Neural progenitor cell (in vitro differentiated cells): ENCODE measurements at places on chromosomes 11 and 22.

DNA sequence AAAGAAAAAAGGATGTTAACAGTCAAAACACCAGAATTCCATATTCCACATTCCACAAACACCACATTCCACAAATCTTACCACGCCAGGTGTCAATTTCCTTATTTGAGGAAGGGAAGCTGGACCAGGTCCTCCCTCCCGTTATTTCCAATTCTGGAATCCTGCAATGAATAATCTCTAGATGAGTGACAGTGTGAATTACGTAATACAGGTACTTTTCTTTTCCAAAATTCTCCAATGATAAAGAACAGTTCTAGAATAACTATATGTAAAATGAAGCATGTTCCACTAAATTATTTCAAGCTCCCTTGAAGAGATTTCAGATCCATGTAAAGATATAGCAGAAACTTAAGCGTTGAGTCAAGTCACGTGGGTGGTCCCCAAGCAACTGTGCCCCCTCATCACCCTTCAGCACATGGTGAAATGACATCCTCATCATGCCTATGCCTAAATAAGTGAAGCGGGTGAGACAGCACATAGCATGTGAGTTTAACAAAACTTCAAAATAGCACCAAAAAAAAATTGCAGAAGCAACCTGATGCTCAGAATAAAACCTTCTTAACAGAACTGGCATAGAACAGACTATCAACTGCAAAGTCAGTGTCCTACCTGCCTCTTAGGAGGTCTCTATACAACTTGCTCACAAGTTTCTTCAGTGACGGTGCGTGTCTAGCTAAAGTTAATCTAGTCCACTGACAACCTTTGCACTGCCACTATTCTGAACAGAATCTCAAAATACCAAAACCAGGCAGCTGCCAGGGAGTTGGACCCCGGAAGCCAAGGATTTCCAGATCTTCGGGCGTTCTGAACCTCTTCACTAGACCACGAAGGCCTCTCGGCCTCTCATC lies 876 bp downstream of the NFRKB start:
- DNase-seq: no peak

GRCh38 chr11:47062736-47063135 lies 113.9 kb downstream of the ARFGAP2 start:
- no peak for DNase-seq

GRCh38 chr22:39238561-39238960 lies 6.2 kb downstream of the PDGFB start:
- DNase-seq: no peak

DNA sequence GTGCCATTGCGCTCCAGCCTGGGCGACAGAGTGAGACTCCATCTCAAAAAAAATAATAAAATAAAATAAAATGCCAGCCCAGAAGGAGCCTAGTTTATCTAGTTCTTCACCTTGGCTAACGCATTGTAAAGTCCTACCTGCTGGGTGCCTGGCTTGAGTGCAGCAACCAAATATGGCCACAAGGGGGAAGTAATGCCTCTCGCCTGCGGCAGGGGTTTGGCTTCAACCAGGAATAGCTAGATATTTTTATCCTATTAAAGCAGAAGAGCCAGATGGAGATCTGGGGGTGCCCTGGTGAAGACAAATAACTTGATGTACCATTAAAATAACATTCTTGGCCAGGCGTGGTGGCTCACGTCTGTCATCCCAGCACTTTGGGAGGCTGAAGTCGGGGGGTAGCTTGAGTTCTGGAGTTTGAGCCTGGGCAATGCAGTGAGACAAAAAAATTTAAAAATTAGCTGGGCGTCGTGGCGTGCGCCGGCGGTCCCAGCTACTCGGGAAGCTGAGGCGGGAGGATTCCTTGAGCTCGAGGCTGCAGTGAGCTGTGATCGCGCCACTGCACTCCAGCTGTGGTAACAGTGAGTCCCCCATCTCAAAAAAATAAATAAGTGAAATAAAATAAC lies 20.6 kb upstream of the PLEKHB1 start:
- peak; percentile 81 for DNase-seq

DNA sequence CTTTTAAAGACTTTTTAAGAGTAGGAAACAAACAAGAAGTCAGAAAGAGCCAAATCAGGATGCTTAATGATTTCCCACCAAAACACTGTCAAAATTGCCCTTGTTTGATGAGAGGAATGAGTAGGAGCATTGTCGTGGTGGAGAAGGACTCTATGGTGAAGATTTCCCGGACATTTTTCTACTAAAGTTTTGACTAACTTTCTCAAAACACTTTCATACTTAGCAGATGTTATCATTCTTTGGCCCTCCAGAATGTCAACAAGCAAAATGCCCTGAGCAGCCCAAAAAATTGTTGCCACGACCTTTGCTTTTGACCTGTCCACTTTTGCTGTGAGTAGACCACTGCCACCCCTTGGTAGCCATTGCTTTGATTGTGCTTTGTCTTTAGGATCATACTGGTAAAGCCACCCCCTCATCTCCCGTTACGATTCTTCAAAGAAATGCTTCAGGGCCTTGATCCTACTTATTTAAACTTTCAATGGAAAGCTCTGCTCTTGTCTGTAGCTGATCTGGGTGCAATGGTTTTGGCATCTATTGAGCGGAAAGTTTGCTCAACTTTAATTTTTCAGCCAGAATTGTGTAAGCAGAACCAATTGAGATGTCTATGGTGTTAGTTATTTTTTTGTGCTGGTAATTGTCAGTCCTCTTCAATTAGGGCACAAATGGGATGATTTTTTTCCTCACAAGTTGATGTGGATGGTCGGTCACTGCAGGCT lies 67.2 kb downstream of the ADM start:
- no peak for DNase-seq

DNA sequence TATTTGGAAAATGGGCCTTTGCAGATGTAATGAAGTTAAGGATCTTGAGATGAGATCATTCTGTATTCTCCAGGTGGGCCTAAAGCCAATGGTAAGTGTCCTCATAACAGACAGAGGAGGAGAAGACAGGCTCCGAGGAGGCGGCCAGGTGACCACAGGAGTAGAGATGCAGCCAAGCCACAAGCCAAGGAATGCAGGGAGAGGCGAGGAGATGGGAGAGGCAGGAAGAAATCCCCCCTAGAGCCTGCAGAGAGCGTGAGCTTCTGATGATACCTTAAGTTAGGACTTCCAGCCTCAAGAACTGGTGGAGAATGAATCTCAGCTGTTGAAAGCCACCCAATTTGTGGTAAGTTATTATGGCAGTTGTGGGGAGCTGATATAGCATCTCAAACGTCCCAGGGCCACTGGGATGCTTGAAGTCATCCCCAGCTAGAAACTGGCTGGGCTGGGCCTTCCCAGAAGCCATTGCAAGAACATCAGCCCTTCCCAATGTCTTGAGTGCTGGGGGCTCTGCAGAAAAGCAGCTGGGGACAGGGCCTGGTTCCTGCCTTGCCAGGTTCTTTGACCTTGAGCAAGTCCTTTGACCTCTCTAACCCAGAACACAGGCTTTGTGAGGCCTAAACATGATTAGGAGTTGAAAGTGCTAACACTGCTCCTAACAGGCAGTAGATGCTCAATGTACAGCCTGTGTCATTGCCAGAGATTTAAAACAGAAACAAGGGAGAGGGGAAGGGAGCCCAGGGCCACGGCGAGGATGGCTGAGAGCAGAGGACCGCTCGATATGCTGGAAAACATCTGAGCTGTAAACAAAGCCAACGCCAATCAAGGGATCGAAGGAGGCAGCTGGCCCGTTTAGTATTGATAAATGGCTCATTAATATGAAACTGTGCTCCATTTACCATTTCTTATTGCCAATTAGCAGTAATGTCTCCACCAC lies 632.3 kb downstream of the TBC1D22A start:
- no peak for DNase-seq

- no peak for DNase-seq
These were observed 273.2 kb upstream of the KIRREL3 start for GRCh38 chr11:127273593-127274327.

DNA sequence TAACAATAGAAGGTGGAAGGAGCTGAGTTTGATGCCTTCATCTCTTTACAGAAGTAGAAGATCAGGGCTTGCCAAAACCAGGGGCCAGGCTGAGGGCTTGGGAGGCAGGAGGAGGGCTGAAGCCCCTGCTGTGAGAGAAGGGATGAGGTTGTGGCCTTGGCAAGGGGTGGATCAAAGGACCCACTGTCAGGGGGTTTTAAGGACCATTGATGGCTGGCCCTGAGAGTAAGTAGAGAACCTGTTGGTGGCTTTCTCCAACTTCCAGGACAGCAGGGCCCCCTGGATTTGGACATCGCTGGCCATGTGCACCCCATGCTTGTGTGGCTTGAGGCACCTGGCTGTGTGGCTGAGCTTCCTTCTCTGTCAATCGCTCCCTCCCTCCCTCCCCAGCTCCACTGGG lies 927.7 kb downstream of the TBC1D22A start:
- DNase-seq: no peak

GRCh38 chr22:42645341-42645937 lies 3.8 kb downstream of the CYB5R3 start:
- no peak for DNase-seq

DNA sequence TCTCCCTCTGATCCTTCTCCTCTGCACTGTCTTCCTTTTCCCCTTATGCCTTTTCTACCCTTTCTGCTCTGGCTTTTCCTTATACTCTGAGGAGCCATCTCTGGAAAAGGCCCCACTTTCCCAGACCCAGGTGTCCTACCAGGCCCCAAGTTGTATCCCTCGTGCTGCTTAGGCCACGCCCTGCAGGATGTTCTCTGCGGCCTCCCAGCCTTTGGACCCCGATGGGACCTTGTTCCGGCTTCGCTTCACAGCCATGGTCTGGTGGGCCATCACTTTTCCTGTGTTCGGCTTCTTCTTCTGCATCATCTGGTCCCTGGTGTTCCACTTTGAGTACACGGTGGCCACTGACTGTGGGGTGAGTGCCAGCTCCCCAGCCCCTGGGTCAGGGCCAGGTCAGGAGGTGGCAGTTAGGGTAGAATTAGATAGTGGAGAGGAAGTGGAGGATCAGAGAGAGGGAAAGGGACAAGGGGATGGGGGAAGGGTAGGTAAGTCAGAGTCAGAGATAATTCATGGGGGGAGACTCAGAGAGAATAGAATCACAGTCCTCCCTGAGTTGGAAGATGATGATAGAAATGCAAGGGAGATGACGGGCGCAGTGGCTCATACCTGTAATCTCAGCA lies 8.9 kb downstream of the PGAP2 start:
- no peak for DNase-seq

DNA sequence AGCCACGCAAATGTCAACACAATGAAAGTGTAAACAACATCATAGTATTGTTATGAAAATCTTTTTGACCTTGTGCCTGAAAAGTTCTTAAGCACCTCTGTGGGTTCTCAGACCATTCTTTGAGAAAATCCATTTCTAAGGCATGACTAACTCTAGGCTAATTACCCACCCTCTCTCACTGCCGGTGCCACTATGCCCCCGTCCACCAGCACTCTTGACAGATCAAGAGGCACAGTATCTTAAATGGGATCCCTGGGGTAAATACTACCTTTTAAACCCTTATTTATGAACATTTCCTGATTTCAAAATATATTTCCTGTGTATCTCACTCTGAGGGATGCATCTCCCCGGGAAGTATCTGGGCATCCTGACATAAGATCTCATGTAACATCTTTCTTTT lies 607.5 kb downstream of the METTL15 start:
- no peak for DNase-seq

GRCh38 chr11:44310463-44311272 lies 729 bp upstream of the ALX4 start:
- DNase-seq: peak; percentile 67

- no peak for DNase-seq
These were observed 49.7 kb upstream of the MYEOV start for GRCh38 chr11:69244266-69244665.

DNA sequence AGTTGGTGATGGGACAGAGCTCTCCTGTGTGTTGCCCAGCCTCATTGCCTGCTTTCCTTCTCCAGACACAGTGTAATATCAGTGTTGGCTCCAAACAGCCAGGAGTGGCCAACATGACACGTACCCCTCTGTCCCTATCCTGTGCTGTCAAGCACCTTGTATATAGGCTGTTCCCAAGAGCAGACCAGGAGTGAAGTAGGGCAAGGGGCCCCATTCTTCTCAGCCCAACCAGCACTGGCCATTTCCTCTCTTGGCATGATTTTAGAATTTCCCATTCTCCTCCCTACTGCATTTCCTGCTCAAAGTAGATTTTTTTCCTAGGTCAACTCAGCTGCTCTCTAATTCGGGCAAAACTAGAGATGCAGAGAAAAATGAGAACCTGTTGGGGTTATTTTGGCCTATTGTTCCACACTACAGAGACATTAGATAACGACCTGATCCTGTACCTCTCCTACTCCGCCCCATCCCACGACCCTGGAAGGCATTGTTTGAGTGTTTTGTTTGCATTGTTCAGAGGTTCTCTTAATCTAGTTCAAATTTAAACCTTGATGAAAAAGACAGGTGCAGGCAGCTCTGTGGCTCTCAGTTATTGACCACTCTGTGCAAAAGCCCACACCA lies 95.6 kb downstream of the RASSF10 start:
- DNase-seq: no peak

GRCh38 chr11:120909676-120910416 lies 114.1 kb upstream of the TBCEL start:
- no peak for DNase-seq

DNA sequence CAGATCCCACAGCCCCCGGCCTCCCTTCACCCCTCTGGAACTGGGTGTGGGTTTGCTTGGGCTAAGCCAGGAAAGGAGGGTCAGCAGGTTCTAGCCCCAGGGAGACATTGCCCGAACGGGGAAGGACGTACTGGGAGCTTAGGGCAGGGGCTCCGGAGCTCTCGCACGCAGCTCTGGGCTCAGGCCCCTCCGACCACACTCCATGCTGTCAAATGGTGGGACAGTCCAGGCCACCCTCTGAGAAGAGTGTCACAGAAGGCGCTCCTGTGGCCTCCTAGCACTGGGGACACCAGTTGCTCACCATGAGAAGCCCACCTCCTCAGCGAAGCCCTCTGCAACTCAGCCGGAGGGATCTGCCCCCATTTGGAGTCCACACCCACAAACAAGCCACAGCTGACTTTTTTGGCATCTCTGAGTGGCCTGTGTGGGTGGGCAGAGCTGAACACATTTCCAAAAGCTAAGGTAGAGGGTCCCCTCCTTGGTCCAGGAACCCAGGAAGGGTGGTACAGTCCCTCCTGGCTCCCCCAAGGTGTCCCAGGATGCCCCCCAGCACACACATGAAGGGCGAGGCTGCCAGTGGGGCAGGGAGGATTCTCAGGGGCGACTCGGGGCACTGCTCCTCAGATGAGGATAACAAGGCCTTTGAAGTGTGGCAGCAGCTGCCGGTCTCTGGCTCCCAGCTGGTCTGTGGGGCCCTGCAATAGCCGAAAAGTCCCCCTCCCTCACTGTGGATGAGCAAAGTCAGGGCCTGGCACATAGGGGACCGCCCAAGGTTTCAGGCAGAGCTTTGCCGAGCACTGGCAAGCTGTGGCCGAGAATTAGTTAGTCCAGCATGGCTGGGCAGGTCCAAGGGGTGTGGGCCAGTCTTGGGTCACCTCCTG lies 13.0 kb upstream of the TEF start:
- DNase-seq: no peak

GRCh38 chr11:2129308-2129698 lies 9.9 kb downstream of the IGF2 start:
- DNase-seq: no peak

GRCh38 chr11:72347691-72348090 lies 86.6 kb downstream of the CLPB start:
- DNase-seq: no peak

GRCh38 chr11:1913271-1914060 lies 6.0 kb upstream of the TNNT3 start:
- no peak for DNase-seq

GRCh38 chr11:118834427-118835028 lies 43.6 kb upstream of the DDX6 start:
- DNase-seq: no peak
